Upper lobe of left lung (tissue), 6 donors: ENCODE measurements at places on chromosomes 11 and 22.

GRCh38 chr11:123519797-123520193, 89.7 kb downstream of the GRAMD1B start:
- no peak for DNase-seq

DNA sequence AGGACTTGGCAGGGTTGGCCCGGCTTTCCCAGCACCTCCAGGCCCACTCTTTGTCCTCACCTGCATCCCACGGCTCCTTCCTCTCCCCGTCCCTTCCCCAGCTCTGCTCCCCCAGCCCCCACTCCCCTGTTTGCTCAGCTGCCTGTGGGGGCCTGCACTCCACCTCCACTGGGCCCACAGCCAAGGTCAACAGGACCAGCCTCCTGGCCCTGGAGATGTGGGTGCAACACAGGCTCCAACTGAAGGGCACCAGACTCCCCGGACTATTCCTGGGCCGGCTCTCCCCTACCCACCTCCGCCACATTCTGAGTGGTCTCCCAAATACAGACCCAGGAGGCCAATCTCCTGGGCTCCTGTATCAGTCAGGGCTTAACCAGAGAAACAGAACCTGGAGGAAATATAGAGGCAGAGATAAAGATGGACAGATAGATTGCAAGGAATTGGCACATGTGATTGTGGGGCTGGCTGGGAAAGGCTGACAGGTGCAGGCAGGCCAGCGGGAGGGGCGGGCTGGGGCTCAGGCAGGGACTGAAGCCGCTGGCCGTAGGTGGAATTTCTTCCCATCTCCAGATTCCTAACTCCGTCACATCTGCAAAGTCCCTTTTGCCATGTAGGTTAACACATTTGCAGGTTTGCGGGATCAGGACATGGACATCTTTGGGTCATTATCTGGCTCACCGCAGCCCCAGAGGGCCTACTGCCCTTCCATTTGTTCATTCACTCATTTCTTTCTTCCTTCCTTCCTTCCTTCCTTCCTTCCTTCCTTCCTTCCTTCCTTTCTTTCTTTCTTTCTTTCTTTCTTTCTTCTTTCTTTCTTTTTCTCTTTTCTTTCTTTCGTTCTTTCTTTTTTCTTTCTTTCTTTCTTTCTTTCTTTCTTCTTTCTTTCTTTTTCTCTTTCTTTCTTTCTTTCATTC, 45.8 kb upstream of the MYH9 start:
- no peak for DNase-seq

DNA sequence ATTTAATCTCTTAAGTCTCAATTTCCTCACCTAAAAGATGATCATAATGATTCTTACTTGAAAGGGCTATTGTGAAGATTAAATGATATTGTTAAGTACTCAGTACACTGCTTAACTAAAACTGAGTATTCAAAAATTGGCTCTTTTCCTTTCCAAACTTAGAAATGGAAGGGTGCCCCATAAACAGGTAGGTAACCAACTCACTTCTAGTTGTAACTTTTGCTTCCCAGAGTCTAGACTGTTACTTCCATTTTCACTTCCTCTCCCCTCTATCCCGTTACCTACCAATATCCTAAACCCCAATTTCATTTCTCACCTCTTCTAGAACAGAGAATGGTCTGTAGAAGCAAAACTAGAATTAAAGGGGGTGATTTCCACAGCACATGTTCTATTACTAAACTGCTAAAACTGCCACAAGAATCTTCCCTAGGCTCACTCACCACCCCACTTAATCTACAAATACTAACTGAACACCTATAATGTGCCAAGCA, 50.0 kb downstream of the RRAS2 start:
- no peak for DNase-seq

DNA sequence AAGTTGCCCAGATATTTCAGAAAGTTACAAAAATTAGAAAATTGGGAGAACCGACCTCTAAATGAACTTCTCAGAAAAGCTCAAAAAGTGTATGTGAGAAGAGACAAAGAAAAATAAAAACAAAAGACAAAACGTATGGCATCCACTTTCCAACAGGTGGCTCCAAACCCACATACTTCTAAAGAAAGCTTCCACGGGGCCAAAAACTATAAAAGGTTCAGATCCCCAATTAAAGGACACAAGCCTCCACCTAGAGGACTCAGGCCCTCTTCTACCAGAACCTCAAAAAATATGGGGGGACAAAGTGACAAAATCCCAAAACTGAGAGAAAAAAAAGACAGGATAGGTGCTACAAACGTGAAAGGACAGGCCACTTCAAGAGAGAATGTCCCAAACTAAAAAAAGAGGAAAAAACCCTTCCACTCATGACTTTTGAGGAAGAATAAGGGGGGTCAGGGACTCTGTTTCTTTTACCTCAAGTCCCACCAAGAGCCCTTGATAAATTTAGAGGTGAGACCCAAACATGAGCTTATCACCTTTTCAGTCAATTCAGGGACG, 8.8 kb downstream of the SCGB2A1 start:
- DNase-seq = no peak

DNA sequence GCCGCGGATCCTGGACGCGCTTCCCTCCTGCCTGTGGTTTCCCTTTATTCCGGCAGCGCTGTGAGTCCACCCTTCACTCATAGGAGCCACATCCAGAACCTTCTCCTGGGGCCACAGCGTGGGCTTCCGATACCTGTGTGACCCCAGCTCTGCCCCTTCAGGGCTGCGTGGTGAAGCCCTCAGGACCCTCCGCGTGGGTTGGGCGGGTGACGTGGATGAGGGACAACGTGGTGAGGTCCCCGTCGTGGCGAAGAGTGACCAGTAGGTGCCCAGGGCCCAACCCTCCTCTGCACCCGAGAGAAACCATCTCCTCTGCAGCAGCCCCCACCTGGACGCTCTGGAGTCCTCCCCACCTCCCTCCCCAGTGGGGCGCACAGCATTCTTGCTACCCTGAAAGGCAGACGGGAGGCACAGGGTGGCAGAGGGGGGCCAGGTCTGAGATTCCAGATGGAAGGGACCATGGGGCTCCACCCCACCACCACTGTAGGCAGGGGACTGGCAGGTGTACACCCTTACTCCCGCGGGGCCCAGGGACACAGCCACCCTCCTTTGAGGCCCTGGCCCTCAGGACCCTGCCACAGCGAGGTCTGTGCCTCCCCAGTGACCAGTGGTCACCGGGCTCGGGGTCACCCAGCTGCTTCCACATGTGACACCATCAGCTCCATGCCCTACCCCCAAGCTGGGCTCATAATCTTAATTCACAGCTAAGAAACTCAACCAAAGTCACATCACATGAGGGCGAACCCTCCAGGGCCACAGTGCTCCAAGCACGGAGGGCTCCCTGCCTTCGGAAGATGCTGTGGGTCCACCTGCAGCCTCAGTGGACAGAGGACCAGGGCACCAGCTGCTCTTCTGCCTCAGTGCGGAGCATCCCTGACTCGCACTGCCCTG, 3.4 kb upstream of the ZBED4 start:
- peak; percentile 68 for DNase-seq

DNA sequence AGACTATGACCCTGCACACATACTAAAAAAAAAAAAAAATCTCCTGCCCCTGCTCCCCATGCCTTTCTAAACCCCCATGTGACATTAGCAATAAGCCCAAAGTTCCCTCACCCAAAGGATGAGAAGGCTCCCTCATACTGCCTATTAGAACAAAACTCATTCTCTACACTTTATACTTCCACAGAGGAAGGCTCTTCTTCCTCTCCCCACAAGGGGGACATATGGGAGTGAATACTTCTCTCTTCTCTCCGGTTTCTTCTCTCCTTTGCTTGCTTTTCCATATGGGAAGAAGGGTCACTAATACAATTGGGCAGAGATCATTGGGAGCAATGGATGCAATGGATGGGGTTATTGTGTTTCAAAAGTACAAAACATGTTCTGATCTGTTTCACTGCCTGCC, 3.3 kb downstream of the OR52L1 start:
- DNase-seq = no peak

- no peak for DNase-seq
Measured at GRCh38 chr11:111427471-111427912, 48.4 kb upstream of the POU2AF1 start.

DNA sequence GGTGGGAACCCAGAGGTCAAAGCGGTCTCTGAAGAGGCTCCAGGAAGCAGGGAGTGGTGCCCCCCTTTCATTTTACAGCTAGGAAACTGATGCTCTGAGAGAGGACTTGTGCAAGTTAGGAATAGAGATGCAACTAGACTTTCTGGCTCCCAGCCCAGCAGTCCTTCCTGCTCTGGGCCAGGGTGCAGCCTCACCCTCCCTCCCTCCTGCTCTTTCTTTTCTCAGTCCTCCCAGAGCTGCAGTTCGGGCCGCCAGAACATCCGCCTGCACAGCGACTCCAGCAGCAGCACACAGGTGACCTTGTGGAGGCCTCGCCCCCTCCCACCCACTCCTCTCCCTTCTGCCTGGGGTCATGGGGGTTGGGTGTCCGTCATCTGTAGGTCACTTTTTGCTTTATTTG, 51.5 kb downstream of the LHFPL7 start:
- DNase-seq = peak; percentile 36

DNA sequence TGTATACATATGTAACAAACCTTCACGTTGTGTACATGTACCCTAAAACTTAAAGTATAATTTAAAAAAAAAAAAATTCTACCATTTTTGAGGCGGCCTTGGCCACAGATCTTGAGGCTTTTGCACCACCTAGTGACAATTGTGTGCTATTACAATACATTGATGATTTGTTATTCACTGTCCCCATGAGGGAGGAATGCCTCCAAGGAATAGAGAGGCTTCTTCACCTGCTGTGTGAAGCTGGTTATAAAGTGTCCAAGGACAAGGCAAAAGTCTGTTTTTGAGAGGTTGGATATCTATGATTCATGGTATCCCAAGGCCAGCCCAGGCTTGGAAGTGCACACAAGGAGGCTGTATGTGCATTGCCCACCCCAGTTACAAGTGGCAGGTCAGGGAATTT, 30.7 kb downstream of the SLC22A25 start:
- DNase-seq = no peak

DNA sequence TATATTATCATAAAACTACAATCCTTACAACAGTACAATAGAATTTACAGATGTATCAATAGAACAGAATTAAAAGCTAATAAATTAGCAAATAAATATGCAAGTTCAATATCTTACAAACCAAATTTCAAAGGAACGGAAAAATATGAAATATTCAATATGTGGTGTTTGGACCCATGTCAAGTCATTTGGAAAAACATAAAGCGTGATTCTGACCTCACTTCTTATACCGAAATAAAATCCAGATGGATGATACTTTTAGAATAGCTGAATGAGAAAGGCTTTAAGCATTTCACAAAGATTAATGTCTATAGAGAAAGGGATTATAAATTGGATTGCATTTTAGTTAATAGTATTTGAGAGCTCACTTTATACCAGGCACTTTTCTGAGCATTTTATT, 92.8 kb upstream of the TEAD1 start:
- DNase-seq = no peak
